GM23338 (cell line): ENCODE measurements at places on chromosomes 1 and 21. TPM values are rescaled to one million over a fixed set of nuclear protein-coding genes. Genes with fewer than 3 reads are reported as not detected.

- DNase-seq, result peak; percentile 29
- no peaks in the 10 kb centered on the region for H3K27me3 ChIP-seq
- no peak overlapping the region for H3K4me3 ChIP-seq
- H3K27ac ChIP-seq, result no peak overlapping the region
These were observed 12.7 kb upstream of the PCP4 start for GRCh38 chr21:39854572-39854971.

DNA sequence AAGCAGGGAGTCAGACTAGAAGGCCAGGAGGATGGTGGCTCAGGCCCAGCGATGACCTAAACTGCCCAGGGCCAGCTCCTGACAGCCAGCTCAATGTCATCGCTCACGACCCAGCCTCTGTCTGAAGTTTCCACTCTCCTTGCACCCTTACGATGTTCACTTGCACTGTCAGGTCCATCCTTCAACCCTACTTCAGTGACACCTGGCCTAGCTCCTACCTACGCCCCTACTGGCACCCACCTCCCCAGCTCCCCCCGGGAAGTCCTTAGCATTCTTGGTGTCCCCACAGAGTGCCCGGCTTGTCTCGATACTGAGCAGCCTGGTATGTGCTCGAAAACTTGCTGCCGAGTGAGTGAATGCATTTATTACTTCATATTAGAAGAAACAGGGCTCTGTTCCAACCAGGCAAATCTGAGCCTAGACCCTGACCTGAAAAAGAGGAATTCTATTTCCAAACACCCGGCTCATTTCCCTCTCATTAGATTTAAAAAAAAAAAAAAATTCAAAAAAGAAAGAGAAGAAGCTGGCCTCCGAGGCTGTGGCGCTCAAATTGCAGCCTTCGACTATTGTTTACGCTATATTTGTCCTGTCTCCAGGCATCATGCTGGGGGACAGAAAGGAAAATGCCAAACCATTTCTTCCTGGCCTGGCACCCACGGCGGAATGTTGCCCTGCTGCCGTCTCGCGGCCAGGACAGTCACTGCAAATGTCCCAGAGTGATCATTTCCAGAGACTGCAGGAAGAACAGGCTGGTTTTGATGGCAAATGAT is 29.8 kb upstream of the LRRC38 start:
- no peak overlapping the region for H3K27ac ChIP-seq
- H3K36me3 ChIP-seq, result no peaks in the 10 kb centered on the region; the same call in 1 of the 2 replicates
- H3K4me3 ChIP-seq, result no peak overlapping the region
- H3K4me1 ChIP-seq, result no peaks in the 10 kb centered on the region
- DNase-seq, result peak; percentile 10

GRCh38 chr1:195851804-195852203 is 756.4 kb downstream of the KCNT2 start:
- H3K4me1 ChIP-seq, result peaks cover 60% of the 10 kb centered on the region
- no peaks in the 10 kb centered on the region for H3K36me3 ChIP-seq
- H3K27ac ChIP-seq, result 0 out of 2 replicates have a peak overlapping the region, but pooled peaks have one; percentile 10
- DNase-seq, result no peak
- H3K4me3 ChIP-seq, result no peak overlapping the region
- H3K27me3 ChIP-seq, result no peaks in the 10 kb centered on the region

DNA sequence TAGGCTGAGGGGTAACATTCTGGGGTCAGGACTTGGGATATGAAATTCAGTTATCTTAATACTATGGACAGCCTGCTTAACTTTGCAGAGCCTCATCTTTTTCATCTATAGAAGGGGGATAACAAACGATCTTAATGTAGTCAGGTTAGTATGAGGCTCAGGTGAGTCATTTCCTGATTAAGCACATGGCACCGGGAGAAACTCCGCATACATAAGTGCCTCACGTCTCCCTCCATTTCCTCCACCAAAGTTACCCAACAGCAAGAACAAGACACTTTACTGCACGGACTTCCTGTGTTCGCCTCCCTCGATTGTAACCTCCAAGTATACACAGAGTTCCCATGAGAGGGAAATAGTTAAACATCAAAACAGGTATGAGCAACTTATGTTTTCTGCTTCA is 112.7 kb upstream of the COA6 start:
- no peaks in the 10 kb centered on the region for H3K4me1 ChIP-seq
- no peak overlapping the region for H3K27ac ChIP-seq
- no peak overlapping the region for H3K4me3 ChIP-seq
- no peaks in the 10 kb centered on the region for H3K27me3 ChIP-seq
- H3K36me3 ChIP-seq, result no peaks in the 10 kb centered on the region

DNA sequence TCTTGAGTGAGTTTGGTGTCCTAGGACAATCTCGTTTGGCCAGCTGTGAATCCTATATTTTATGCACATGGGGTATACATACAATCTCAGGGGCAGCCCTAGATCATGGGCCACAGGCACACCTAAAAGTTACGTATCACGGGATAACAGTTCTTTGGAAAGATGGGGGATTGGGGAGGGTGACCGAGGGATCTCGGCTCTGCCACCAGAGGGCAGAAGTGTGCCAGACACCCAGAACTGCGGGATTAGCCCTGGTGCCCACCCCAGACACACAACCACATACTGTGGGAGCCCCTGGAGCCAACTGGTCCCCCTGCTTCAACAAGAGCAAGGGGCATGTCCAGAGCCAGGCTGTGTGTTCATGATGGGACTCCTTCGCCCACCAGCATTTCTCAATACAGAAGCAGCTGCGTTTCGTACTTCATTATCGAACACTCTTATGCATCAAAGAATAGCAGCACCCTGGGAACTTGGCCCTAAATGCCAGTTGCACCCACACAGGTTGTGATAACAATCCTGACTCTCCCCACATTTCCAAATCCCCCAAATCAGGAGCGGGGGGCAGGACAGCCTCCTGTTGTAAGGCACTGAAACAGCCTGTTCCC is 37.4 kb downstream of the TMCO4 start:
- no peaks in the 10 kb centered on the region for H3K36me3 ChIP-seq
- H3K27ac ChIP-seq, result no peak overlapping the region
- no peak overlapping the region for H3K4me3 ChIP-seq
- peak; percentile 73 for DNase-seq
- H3K27me3 ChIP-seq, result no peaks in the 10 kb centered on the region

- no peak for DNase-seq
- no peaks in the 10 kb centered on the region for H3K27me3 ChIP-seq
- H3K27ac ChIP-seq, result peak overlapping the region; percentile 72; the same call in 1 of the 2 replicates
- no peaks in the 10 kb centered on the region for H3K4me1 ChIP-seq
- no peak overlapping the region for H3K4me3 ChIP-seq
These were observed 44.8 kb downstream of the PCNT start for GRCh38 chr21:46368533-46369285.

GRCh38 chr1:168368131-168368530 is 87.5 kb downstream of the TBX19 start:
- H3K36me3 ChIP-seq, result no peaks in the 10 kb centered on the region
- DNase-seq, result no peak
- no peaks in the 10 kb centered on the region for H3K27me3 ChIP-seq
- no peak overlapping the region for H3K4me3 ChIP-seq
- no peaks in the 10 kb centered on the region for H3K4me1 ChIP-seq

- peaks cover 20% of the 10 kb centered on the region; the same call in 1 of the 2 replicates for H3K4me1 ChIP-seq
- H3K4me3 ChIP-seq, result no peak overlapping the region
- no peak for DNase-seq
- no peaks in the 10 kb centered on the region for H3K36me3 ChIP-seq
- H3K27me3 ChIP-seq, result no peaks in the 10 kb centered on the region
These were observed 18.8 kb downstream of the PIK3C2B start for GRCh38 chr1:204475656-204476432.

DNA sequence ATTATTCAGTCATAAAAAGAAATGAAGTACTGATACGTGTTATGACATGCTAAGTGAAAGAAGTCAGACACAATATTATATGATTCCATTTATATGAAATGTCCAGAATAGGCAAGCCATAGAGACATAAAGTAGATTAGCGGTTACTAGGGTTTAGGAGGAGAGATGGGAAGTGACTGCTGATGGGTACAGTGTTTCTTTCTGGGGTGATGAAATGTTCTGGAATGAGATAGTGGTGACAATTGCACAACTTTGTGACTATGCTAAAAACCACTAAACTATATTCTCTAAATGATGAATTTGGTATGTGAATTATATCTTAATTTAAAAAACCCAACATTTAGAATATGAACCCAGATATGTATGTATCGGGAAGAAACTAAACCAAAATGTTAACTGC is 27.6 kb downstream of the IPP start:
- no peaks in the 10 kb centered on the region for H3K4me1 ChIP-seq
- no peaks in the 10 kb centered on the region for H3K36me3 ChIP-seq
- H3K27ac ChIP-seq, result no peak overlapping the region
- H3K4me3 ChIP-seq, result no peak overlapping the region
- H3K27me3 ChIP-seq, result no peaks in the 10 kb centered on the region

DNA sequence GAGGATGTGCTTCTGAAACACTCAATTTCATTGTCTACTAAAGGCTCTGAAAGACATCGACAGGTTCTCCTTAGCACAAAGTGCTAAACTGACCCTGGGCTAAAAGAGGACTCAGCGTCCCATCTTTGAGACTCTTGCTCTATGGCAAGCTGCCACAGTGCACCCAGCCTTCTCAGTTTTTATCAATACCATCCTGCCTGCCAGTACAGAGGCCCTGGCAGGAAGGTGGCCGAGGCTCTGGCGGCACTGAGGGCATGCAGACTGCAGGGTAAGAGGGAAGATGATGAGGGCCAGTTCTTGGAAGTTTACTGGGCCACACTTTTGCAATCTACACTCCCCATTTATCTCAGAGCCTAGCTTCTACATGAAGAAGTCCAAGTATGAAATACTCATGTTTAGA is 5.3 kb downstream of the OLFML2B start:
- DNase-seq, result no peak
- peaks cover 33% of the 10 kb centered on the region for H3K4me1 ChIP-seq
- H3K27ac ChIP-seq, result no peak overlapping the region

- DNase-seq, result no peak
- no peak overlapping the region for H3K27ac ChIP-seq
- H3K36me3 ChIP-seq, result no peaks in the 10 kb centered on the region
- H3K27me3 ChIP-seq, result no peaks in the 10 kb centered on the region
- H3K4me1 ChIP-seq, result peaks cover 79% of the 10 kb centered on the region
These were observed 31.0 kb downstream of the UCK2 start for GRCh38 chr1:165858364-165858823.

GRCh38 chr1:173451981-173452380 is 25.2 kb upstream of the PRDX6 start:
- H3K4me1 ChIP-seq, result peaks cover 28% of the 10 kb centered on the region
- H3K4me3 ChIP-seq, result no peak overlapping the region
- peaks cover 3% of the 10 kb centered on the region; the same call in 1 of the 2 replicates for H3K36me3 ChIP-seq
- H3K27me3 ChIP-seq, result no peaks in the 10 kb centered on the region
- H3K27ac ChIP-seq, result no peak overlapping the region

DNA sequence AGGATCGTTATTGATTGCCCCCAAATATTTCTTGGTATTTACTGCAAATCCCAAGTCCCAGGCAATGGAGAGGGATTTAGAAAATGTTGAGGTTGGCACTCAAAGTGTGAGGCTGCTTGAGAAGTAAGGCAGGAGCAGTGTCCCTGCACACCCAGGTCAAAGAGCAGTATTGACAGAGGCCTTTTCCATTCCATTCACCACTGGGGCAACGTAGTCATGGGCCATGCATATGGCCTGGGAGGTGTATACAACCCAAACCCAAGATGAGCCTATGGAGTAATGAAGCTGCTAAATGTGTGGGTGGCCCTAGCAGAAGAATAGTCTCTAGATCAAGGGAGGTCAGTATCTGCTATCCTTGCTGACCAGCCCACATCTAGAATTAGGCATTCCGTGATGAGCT is 245.6 kb downstream of the FOXD2 start:
- DNase-seq, result no peak
- H3K36me3 ChIP-seq, result no peaks in the 10 kb centered on the region
- H3K4me1 ChIP-seq, result peaks cover 30% of the 10 kb centered on the region
- no peaks in the 10 kb centered on the region for H3K27me3 ChIP-seq

GRCh38 chr1:111199881-111200801 is at the start of gene DENND2D:
TSS of gene DENND2D (minus strand) at chr1:111200646. CDS start at chr1:111200459, 187 bp downstream.
- no peak within 1 kb of the TSS for H3K27ac ChIP-seq
- H3K4me1 ChIP-seq, result peaks cover 8% of the 10 kb centered on the region; the same call in 1 of the 2 replicates
- H3K36me3 ChIP-seq, result no peaks in the 10 kb centered on the region
- DNase-seq, result no peak
- no peak within 1 kb of the TSS for H3K4me3 ChIP-seq

GRCh38 chr1:68178821-68179490 is 53.4 kb downstream of the WLS start:
- no peak for DNase-seq
- H3K4me1 ChIP-seq, result no peaks in the 10 kb centered on the region
- no peaks in the 10 kb centered on the region for H3K36me3 ChIP-seq
- H3K27ac ChIP-seq, result no peak overlapping the region

DNA sequence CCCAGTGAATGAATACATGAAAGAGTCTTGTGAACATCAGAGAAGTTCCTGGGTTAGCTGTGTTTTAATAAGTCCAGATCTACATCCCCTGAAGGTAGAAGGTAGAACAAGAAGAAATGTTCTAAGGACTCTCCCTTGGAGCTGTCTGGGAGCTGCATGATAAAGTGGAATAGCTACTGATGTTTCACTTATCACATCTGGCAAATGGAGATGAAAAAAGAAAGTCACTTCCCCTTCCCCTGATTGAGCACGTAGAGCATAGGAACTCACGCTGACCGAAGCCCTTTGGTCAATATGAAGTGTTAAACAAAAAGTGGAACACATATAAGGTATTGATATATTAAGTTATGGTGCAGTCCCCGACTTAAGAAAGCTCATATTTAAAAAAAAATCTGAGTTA is 53.2 kb upstream of the PARP1 start:
- H3K4me3 ChIP-seq, result no peak overlapping the region
- no peaks in the 10 kb centered on the region for H3K4me1 ChIP-seq
- no peaks in the 10 kb centered on the region for H3K27me3 ChIP-seq
- no peak for DNase-seq
- no peak overlapping the region for H3K27ac ChIP-seq

GRCh38 chr1:240496941-240497340 is 115.0 kb downstream of the GREM2 start:
- H3K4me1 ChIP-seq, result peaks cover 4% of the 10 kb centered on the region; the same call in 1 of the 2 replicates
- DNase-seq, result no peak
- H3K36me3 ChIP-seq, result no peaks in the 10 kb centered on the region
- H3K27ac ChIP-seq, result no peak overlapping the region
- no peak overlapping the region for H3K4me3 ChIP-seq
- peaks cover 14% of the 10 kb centered on the region; the same call in 1 of the 2 replicates for H3K27me3 ChIP-seq

GRCh38 chr21:36111238-36111637 is 23.6 kb upstream of the CBR3 start:
- H3K4me3 ChIP-seq, result no peak overlapping the region
- no peaks in the 10 kb centered on the region for H3K27me3 ChIP-seq

GRCh38 chr1:226678251-226678650 is 60.8 kb downstream of the ITPKB start:
- no peak for DNase-seq
- peaks cover 15% of the 10 kb centered on the region for H3K4me1 ChIP-seq
- no peaks in the 10 kb centered on the region for H3K36me3 ChIP-seq
- H3K4me3 ChIP-seq, result no peak overlapping the region
- no peak overlapping the region for H3K27ac ChIP-seq

DNA sequence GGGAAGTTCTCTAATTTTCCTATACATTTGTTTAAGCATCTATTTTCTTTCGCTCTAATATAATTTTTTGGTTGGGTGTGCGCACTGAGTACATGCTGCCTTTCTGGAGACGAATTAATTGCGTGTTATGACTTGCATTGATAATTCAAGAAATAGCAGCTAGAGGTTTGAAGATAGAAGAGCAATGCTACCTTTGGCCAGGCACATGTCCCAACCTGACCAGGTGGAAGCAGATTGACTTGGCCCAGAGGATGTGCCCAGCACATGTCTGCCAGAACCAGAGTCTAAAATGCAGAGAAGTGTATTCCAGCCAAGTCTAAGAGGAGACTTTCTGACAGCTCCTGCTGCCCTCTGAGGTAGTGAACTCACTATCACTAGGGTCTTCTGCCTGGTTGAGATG is 114.3 kb downstream of the SLC35F3 start:
- no peaks in the 10 kb centered on the region for H3K27me3 ChIP-seq
- H3K36me3 ChIP-seq, result no peaks in the 10 kb centered on the region
- no peak overlapping the region for H3K27ac ChIP-seq
- no peak for DNase-seq
- no peaks in the 10 kb centered on the region for H3K4me1 ChIP-seq

OR14A2 gene
- not detected in 2 replicates for total RNA-seq

LPAR3 gene
- total RNA-seq, result 27.8 and 36.9 TPM in 2 replicates

STUM gene
- total RNA-seq, result 0.74 and 1.3 TPM in 2 replicates
